NCI-H1105 treated with DMSO at 0.1 percent for 48 hours (cell line): ENCODE measurements at places on chromosomes 2 and 18.

- no peak for DNase-seq
Measured at GRCh38 chr2:87996570-87996969, 19.8 kb downstream of the RNU2-63P start.

GRCh38 chr18:13401826-13402225 lies 183.3 kb downstream of the LDLRAD4 start:
- DNase-seq: no peak

GRCh38 chr2:196391149-196391479 lies 219.7 kb upstream of the STK17B start:
- no peak for DNase-seq

GRCh38 chr2:3298191-3298590 lies 79.4 kb downstream of the EIPR1 start:
- no peak for DNase-seq
